Cortex of kidney (tissue), 1 donor: ENCODE measurements at places on chromosomes 2 and 18.

- no peak for DNase-seq
These were observed at the start of gene NEB for GRCh38 chr2:151733771-151734672. TSS of gene NEB (minus strand) at chr2:151734476. CDS start at chr2:151733156, 1,320 bp downstream.

DNA sequence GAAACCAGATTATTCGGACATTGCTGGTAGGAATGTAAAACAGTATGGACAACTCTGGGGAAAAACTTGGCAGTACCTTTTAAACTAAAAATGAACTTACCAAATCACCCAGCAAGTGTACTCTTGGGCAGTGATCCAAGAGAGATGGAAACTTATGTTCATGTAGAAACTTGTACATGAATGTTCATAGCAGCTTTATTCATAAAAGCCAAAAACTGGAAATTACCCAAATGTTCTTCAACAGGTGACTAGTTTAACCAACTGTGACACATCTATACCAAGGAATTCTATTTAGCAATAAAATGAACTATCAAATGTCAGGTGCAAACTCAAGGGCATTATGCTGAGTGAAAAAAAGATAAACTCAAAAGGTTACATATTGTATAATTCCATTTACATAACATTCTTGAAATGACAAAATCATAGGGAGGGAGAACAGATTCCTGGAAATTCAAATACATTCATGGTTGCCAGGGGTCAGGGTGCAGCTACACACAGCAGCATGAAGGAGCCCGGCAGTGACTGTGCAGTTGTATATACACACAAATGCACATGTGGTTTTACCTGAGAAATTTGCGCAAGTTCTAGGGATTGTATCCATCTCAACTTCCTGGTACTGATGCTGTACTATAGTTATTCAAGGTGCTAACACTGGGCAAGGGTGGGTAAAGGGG, 3.5 kb upstream of the RNU4ATAC start:
- DNase-seq: no peak

DNA sequence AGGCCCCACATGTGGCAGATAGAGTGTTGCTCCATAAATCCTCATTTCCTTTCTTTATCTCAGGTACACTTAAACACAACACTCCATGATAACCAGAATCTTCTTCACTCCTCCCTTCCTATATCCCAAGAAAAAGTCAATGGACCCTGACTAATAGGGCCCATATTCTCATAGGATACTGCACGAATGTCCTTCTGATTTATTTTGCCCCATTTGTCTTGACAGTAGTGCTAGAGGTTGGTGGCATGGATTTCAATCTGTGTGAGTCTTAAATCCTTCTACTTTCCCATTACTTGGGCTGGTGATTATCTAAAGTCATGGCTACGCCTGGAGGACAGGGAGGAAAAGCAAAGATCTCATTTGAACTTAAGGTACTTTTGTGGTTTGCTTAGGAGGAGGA, 156.0 kb downstream of the ACOXL start:
- no peak for DNase-seq

DNA sequence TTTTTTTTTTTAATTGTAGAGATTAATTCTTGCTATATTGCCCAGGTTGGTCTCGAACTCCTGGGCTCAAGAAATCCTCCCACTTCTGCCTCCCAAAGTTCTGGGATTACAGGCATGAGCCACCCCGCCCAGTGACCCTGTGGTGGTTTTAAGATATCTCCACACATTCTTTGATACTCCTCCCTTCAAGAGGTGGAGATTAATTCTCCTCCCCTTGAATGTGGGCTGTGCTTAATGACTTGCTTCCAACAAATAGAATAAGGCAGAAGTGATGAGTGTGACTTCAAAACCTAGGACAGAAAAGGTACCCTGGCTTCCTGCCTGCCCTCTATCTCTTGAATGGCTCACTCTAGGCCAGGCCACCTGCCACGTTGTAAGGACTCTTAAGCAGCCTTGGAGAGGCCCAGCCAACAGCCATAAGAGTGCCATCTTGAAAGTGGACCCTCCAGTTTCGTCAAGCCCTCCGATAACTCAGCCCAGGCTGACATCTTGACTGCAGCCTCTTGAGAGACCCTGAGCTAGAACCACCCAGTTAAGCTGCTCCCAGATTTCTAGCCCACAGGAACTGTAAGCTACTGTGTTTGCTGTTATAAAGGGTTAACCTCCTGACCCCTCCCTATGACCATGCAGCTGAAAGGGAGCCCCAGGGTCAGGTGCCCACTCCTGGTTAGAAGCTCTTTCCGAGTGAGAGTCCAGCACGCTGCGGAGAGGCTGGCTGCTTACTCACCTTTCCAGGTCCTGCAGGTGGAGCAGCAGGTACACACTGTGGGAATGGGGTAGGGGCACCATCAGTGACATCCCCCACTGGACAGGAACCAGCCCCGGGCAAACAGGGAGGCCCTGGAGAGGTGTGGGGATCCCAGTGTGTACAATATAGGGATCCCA, 27.6 kb downstream of the MRPL35 start:
- no peak for DNase-seq

DNA sequence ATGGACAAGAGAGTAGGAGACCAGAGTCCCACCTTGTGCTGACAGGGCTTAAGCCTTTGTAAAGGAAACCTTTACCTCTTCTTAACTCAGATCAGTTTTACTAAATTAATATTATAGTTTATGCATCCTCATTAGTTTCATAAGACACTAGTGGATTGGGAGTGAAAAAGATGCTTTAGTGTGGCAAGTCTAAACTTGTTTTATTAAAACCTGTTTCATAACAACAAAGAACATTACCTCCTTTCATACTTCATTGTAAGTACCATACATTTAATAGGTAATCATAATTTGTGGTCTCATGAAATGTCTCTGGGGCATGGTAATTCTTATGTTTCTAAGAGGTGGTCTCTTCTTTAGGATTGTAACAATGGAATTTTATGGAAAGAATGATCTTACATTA, 63.4 kb downstream of the PIKFYVE start:
- no peak for DNase-seq

GRCh38 chr18:10776493-10776892, 250.7 kb downstream of the NAPG start:
- DNase-seq: no peak

DNA sequence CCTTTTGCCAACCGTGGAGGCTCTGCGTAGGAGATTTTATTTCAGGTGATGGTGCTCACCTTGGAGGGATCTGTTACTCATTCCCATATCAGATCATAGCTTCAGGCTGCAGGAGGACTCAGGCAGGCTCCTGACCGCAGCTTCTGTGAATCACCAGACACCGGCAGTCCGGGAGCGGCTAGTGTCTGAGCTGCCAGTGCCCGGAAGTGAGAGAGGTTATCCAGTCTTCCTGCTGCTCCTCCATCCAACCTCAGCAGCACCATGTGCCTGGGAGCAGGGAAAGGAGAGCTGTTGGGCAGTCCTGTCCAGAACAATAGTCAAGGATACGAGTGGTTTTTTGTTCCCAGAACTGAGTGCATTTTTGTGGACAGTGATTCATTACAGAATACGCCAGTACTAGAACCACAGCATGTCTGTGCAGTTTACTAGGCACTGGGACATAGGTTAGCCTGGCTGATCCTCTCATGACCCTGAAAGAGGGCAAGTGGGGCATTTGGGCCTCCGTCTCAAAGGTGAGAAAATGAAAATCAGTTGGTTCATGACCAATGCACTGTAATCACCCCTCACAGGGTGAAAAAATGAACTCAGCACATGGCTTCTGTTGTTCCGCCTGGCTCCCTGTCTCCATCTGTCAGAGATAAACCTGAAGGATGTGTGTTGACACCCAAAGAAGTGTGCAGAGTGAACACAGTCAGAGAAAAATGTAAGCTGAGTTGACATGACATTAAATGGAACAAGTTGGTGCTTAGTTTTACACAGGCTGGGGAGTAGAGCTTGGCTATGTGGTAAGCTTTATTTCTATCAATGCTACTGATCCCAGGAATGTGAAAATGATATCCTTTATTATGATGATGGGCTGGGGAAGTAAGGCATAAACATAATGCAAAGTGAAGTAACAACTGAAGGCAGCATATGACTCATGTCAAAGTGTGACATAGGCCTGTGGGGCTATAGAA, 12.2 kb downstream of the FHOD3 start:
- DNase-seq: no peak

GRCh38 chr2:28394331-28394877, 1.7 kb downstream of the FOSL2 start:
- no peak for DNase-seq

DNA sequence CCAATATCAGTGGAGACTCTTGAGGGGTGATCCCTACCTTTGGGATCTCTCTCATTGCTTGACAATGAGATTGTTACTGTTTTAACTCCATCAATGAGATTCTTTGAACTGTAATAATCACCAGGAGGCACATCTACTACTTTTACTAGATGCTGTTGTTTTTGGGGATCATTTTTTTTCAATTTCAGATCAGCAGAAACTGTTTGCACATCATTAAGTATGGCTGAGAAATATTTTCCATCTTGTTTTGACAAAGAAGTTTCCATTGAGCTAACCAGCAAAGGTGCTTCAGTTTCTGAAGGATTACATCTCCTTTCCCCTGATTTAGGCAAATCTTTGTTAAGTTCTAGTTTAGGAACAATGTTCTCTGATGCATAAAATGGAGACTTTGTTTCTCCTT, 54.8 kb upstream of the SLC4A10 start:
- DNase-seq: no peak

DNA sequence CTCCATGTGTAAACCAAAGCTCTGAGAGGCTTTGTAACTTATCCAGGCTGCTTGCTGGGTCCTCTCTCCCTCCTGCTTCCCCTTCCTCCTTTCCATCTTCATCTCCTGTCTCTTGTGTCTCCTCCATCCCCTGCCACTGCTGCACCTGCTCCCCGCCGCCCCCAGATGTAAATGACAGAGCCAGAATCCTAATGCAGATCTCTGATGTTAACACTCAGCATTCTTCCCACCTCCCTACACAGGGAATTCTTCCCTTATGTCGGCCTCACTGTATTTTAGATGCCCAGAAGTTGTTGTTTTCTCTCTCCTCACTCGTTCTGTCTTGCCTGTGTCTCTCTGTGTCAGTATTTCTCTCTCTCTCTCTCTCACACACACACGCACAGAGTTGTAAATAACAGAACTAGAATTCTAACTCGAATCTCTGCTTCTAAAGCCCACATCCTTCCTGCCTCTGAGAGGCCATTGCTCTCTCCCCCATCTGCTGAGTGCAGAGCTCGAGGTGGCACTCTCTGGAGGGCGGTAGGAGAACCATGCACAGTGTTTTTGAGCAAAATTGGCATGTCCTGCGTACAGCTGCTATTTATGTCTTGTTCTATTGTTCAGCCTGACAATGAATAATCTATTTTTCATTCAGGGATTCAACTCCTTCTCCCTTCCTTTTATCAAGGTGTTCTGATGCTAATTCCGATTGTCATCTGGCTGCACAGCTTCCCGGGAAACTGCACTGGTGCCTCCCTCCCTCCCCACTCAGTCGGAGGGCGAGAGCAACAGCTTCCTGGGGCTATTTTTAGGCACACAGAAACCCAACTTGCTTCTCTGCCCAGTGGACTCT, 219.9 kb downstream of the SH3RF3 start:
- no peak for DNase-seq
